ENCODE measurements at places on chromosomes 1 and 21.

DNA sequence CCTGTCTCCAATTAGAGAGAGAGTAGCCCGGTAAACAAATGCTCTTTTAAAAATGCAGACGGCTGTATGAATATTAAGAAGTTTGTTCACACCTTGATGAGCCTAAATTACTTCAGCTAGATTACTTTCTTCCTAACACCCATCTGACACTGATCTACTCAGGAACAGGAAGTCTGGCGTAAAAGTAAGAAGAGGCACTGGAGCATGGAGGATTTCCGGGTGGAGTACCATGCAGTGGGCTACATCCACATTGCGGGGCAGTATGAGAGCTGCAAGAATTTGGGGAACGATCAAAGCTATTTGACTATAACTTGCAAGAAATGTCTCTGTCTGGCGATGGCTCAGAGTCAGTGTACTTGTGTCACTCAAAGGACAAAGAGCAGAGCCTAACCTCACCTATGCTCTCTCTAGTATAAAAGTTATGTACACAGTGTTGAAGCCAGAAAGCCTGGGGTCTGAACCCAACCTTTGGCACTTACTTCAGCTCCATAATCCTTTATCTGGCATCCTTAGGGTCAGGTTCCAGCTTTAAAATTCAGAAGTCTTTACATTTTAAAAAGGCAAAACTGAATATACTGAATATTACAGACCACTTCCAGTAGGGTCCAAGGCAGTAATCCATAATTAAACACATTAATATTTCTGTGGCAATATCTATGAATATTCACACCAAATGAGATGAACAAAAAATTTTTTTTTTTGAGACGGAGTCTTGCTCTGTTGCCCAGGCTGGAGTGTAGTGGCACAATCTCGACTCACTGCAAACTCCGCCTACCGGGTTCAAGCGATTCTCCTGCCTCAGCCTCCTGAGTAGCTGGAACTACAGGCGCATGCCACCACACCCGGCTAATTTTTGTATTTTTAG is 7.9 kb upstream of the GNPAT start:
- no peak for DNase-seq

GRCh38 chr1:175826705-175827104 is 83.3 kb upstream of the TNR start:
- DNase-seq: no peak

DNA sequence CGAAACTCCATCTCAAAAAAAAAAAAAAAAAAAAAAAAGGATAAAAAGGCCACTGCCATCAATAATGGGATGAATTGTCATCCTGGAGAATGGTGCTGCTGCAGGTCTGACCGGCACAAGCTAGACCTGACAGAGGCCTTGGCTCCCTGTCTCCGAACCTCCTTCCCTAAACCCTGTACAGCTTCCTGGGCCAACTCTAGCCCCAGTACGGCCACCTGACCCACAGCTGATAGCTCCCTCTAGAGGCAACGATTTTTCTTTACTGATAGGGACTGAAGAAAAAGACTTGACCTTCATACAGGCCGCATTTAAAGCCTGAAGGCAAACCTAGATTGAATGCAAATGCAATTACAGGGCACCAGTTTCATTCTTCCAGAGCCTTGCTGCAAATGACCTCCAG is 30.7 kb downstream of the NOL9 start:
- DNase-seq: no peak

GRCh38 chr1:107895403-107896191 is 69.4 kb downstream of the VAV3 start:
- no peak for DNase-seq

DNA sequence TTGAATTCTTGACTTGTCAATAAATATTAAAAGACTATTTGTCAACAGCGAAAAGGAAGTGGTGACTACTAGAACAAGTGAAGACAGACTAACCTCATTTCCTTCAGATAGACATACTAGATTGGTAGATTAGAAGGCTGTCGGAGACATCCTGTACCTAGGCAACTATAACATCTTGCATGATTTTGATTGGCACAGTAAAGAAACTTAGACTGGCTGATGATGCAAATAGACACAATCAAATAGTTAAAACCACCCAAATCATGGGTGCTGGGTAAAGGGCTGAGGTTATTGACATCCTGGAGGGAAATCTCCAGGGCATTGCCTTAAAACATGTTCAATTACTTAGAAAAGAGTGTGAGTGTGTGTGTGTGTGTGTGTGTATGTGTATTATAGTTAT is 85.9 kb upstream of the EDEM3 start:
- no peak for DNase-seq

- DNase-seq: no peak
These were observed 472 bp downstream of the DTL start for GRCh38 chr1:212035835-212036605.

DNA sequence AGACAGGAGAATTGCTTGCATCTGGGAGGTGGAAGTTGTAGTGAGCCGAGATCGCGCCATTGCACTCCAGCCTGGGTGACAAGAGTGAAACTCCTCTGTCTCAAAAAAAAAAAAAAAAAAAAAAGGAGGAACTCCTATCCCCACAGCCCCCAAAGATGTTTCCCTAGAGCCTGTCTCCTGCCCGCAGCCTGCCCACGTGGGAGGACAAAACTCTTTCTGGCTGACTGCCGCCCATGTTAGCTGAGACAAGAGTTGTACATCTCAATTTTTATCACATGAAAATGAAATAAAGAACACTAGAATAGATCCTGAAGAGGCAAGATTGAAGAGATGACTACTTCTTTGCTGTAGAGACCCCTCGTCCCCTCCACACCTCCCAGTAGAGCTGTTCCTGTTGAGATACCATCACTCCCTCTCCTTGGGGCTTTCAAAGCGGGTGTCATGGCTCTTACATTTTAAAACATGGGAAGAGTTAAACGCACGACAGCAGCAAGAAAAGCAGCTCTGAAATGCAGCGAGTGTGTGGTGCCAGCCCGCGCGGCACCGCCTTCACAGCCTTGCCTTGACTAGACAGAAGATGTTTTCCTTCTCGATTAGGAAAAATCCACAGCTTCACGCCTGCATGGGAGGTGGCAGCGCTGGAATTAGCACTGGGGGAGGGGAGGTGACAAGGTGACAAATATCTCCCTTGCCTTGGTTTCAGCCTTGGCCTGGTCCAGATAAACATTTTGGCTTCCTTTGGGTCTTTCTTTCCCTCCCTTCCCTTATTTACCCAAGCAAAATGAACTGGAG is 253.4 kb upstream of the CSF3R start:
- no peak for DNase-seq

- DNase-seq: no peak
These were observed 2.2 kb downstream of the PHGDH start for GRCh38 chr1:119713749-119714456.

GRCh38 chr1:180620581-180620980 is 11.2 kb upstream of the XPR1 start:
- DNase-seq: no peak

- DNase-seq: no peak
These were observed 6.8 kb upstream of the VAMP4 start for GRCh38 chr1:171748651-171749050.

GRCh38 chr21:42991992-42992740 is 17.8 kb downstream of the PKNOX1 start:
- DNase-seq: no peak

- no peak for DNase-seq
These were observed 166.2 kb downstream of the TOMM20 start for GRCh38 chr1:234962340-234962989.

DNA sequence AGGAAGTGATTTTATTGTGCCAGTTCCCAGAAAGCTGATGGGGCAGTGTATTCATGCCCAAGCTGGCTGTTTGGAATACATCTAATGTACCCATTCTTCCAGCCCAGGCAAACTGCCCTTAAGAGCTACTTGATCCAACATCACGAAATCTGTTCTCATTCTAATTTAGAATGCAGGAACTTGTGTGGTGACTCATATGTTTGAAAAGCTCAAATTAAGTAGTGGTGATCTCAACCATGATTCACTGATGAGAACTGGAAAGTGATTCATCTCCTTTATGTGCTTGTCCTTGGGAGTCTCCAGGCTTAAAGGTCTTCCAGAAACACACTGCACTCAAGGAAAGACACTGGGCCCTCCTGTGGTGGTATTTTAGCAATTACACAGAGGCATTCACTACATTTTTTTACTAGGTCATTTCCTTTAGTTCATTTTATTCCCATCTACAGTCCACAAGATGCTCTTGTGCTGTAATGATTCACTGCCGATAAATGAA is 65.4 kb downstream of the RPE65 start:
- no peak for DNase-seq

- DNase-seq: no peak
These were observed 41.9 kb upstream of the REG4 start for GRCh38 chr1:119853155-119853554.

DNA sequence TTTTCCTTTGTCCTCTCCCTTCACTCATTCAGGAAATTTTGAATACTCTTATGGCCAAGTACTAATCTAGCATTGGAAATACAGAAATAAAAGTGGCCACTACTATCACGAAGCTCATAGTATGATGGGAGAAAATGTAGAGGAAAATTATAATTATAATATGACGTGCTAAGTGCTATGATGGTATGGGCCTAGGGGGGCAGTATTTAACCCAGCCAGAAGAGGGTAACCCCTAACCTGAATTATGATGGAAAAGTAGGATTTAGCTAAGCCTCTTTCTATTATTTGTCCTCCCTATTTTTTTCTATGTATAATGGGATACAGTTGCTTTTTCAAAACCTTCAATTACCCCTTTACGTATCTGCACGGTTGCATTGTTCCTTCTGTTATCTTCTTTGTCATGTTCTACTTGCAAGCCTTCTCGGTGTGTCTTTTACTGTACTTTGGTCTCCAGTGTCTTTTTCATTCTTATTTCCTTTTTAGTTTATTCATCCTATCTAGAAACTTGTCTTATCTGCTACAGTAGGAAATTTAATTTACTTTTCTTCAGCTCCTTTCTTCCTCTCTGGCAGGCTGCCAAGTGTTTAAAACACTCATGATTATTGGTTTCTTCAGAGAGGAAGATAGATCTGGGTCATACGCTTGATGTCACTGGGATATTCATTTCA is 88.8 kb upstream of the GPR52 start:
- DNase-seq: no peak

GRCh38 chr1:76260279-76260678 is 185.7 kb downstream of the ST6GALNAC3 start:
- no peak for DNase-seq

- no peak for DNase-seq
These were observed 58.4 kb downstream of the VPS26C start for GRCh38 chr21:37208741-37209225.

- DNase-seq: no peak
These were observed 10.5 kb upstream of the LMO4 start for GRCh38 chr1:87318056-87318650.

GRCh38 chr1:35507947-35508346 is 49.3 kb downstream of the KIAA0319L start:
- DNase-seq: no peak

GRCh38 chr21:45453308-45453950 is 48.5 kb downstream of the COL18A1 start:
- DNase-seq: no peak

GRCh38 chr1:211667065-211667617 is 8.3 kb downstream of the NEK2 start:
- DNase-seq: no peak

- no peak for DNase-seq
These were observed 1.4 kb upstream of the MIA3 start for GRCh38 chr1:222616525-222616924.

- no peak for DNase-seq
These were observed 21.2 kb upstream of the THRAP3 start for GRCh38 chr1:36203027-36203553.

DNA sequence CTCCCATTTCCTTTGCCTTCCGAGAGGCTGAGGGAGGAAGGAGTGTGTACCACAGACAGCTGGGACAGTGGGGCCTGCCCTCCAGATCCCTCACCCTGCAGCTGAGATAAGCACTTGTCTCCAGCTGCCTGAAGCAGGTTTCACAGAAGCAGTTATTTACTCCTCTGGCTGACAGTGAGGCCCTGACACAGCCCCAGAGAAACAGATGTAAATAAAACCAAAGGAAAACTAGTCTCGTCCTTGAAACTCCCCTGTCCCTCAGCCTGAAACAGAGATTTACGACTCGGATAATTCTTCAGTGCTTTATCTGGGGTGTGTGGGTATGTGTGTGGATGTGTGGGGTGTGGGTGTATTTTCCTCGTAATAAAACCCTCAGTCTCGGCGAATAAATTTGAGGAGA is 181.1 kb downstream of the IGSF21 start:
- no peak for DNase-seq

DNA sequence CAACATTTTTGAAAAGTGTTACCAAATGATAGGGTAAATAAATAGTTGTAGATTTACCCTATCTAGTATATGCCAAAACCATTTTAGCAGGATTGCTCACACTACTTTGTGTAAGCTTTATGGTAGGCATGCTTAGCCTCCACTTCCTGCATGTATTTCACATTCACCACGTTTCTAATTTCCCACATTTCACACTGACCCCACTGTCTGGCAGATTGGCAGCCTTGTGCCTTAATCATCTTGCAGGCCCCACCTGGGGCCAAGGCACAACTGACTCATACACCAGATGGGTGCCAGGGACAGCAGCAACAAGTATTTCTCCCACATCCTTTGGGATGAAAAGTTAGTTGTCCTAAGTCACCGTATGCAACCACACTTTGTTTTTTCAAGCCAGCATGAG is 21.2 kb upstream of the CENPF start:
- no peak for DNase-seq

Data from activated naive CD4-positive, alpha-beta T cell treated with anti-CD3 and anti-CD28 coated beads, Interleukin-2, amount 50 U/mL, for 16 hours (primary cell).